Stimulated activated CD8-positive, alpha-beta memory T cell treated with anti-CD3 and anti-CD28 coated beads, Interleukin-12 subunit alpha, Interleukin-12 subunit beta, amount 100 ng/mL, for 1 hour (primary cell): ENCODE measurements at places on chromosomes 11 and 22.

GRCh38 chr11:35046681-35047080 lies 92.3 kb upstream of the CD44 start:
- DNase-seq = no peak

DNA sequence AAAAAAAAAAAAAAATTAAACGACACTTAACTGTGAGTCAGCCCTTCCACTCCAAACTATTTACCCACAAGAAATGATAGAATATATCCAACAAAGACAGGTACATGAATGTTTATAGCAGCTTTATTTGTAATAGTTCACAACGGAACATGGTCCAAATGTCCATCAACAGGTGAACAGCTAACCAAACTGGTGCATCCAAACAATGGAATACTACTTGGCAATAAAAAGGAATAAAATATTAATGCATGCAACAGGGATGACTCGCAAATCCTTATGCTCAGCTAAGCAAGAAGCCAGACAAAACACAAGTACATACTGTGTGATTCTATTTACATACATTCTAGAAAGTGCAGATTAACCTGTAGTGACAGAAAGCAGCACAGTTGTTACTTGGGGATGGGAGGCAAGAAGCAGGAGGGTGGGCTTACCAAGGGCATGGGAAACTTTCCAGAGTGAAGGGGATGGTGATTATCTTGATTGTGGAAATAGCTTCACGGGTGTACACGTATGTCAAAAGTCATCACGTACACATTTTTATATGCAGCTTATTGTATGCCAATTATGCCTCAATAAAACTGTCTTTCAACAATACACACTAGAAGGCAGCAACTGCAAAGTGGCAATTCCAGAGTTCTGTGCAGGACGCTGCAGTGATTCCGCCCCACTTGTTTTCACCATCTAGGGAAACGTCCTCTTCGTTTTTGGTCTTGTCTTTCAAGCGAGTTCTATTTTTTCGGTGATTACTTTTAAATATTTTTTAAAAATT lies 6.7 kb upstream of the SF1 start:
- no peak for DNase-seq

GRCh38 chr22:27493796-27494195 lies 307.8 kb downstream of the MN1 start:
- DNase-seq = no peak

DNA sequence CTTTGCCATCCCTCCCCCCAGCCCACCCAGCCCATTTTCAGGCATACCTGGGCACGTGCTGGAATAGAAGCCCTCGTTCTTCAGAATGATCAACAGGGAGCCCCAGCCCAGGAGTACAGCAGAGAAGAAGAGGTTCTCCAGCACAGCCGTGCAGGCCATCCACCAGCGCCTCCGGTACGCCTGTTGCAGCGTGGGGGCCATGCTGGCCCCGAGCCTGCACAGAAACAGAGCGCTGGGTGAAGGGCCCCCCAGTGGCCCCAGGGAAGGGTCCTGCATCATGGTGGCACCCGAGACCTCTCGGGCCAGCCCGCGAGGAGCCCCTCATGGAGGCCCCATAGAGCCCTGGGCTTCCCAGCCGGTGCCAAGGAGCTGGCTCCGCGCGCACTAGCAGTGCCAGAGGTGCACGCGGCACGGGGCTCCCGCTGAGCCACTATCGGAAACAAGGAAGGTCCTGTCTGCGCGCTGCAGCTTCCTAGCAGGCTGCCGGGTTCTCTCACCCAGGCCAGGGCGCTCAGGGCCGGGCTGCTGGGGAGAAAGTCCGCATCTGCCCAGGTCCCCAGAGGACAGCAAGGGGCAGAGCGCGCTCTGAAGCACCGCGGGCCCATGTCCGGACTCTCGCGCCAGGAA lies 1.5 kb downstream of the SLC43A1 start:
- DNase-seq = no peak

DNA sequence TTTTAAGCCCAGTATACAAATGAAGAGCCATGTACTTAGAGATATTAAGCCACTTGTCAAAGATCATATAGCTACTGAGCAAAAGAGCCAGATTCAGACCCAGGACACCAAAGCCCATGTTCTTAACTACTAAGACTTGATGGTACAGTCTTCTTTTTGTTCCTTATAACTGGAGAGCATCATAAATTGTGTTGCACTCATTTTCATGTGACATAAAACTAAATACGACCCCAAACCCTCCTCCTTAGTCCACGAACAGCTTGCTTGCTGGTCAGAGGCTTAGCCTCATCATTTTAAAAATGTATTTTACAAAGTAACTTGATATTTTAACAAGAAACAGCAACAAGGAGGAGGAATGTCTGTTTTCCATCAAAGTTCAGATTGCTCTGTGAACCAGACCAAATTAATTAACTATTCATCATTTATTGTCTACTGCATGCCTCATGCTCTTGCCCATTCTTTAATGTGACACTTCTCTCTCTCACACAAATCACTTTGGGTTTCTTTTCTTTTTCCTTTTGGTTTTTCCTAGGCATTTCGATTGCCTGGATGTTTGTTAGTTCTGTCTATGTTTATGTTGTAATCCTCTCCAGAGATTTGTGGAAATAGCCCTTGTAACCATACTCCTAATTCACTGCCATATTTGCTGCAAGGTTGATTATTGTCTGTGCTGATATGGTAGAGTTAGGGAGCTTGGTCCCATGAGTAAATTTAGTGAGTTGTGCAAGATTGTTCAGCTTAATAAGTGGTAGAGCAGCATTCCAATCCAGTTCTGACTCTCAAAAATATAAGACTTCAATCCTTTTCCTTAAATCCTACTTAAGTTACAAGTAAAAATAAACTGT lies 8.4 kb upstream of the ARHGAP20 start:
- DNase-seq = no peak

GRCh38 chr11:68302670-68303069 lies 9.7 kb upstream of the LRP5 start:
- no peak for DNase-seq

GRCh38 chr11:123072332-123072761 lies 10.4 kb upstream of the HSPA8 start:
- DNase-seq = no peak

DNA sequence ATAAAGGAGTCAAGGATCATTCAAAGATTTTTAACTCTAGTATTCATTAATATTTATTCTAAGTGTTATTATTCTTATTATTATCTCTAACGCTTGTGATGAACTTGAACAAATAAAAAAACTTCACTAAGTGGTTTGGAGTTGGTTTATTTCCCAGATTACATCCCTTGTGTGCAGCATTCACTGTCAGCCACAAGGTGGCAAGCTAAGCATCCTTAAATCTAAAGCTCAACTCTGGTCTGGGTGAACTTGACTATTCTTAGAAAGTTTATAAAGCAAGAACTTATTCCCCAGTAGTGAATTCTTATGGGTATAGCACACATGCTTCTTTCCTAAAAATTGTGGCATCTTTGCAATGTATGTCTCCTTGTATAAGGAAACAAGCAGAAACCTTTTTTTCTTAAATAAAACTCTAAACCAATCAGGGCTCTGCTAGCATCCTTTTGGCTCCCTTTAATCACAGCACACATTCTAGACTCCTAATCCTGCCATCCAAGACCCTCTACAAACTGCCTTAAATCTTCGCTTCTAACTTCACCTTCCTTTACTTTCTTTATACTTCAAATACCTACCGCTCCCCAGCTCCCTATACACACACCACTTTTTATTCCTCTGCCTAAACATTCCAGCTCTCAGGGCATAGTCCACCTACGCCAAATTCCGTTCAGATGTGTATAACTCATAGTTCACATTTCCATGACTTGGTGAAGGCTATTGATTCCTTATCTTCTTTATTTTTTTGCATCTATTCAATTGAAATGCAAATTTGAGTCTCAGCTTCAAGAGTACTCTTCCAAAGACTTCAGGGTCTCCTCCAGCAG lies 1068.8 kb downstream of the DLG2 start:
- no peak for DNase-seq

DNA sequence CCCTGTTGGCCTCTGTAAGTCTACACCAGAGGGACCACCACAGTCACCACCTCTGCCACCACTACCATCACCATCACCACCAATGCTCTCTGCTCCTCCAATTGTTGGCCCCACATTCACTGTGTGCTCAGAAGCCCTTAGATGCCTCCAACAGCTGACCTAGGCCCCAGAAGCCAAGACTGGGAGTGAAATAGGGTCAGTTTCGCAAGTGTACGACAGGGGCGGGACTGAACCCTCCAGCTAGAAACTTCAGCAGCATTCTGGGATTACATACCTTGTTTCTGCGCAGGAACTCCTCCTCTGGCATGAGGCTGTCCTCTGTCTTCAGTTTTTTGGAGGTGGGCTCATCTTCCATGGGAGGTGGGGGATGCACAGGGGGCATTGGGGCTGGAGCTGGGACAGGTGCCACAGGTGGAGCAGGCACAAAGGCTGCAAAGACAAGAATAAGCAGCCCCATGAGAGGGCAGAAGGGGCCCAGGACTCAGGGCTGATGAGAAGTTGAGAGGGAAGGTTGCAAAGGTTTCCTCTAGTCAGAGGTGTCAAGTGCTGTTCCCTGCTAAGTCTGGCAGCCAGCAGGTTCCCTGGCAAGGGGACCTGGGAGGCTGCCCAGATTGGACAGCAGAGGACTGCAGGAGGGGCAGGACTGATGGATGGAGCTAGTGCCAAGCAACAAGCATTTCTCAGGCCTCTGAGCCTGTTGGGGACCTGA lies 10.2 kb upstream of the TBC1D10A start:
- no peak for DNase-seq

GRCh38 chr11:2769409-2770095 lies 69.8 kb upstream of the KCNQ1OT1 start:
- no peak for DNase-seq

DNA sequence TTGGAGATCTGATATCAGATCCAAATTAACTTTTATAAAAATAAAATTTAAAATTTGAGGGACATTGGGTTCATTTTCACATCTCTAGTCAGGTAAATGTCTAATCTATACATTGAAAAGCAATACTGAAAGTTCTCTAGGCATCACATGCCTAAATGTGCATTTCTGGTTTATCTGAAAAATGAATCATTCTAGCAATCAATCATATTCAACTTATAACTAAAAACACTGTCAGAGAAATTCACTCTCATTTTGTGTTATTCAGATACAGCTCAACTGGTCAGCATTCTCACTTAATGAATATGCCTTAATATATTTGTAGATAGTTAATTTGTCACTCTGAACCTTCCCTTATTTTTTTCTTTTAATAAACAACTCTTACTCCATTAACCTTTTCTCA lies 243.2 kb downstream of the CASP12 start:
- no peak for DNase-seq

DNA sequence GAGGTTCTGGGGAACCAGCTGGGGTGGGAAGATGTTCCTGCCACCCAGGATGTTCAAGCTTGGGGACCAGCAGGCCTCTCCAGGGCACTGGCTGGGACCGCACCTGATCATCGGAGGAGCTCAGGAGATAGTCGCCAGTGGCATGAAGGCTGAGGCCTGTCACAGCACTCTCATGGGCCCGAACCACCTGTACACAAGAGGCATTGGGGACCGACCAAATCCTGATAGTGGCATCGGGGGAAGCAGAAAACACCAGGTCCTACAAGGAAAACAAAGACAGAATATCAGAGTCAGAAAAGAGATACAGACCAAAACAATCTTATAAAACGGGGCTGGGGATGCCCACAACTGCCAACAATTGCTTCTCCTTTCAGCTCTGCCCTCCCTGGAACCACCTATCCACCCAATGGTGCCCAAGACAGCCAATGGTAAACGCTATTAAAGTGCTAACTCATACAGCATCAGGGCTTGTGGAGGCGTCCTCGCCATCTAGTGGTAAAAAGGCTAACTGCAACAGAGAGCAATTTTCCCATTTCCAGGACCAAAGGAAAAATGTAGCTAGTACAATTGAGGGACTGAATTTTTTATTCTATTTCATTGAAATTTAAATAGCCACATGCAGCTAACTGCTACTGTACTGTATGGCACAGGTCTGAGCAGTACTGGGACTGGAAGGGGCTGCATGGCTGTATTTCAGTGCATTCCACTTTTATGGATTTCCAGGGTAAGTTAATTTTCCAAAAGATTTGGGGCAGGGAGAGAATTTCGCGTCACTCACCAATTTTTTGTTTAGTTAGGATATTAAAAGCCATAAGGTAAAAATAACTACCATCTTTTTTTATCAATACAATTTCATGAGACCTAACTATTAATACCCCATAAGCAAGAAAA lies 7.1 kb downstream of the PRPF19 start:
- DNase-seq = no peak

DNA sequence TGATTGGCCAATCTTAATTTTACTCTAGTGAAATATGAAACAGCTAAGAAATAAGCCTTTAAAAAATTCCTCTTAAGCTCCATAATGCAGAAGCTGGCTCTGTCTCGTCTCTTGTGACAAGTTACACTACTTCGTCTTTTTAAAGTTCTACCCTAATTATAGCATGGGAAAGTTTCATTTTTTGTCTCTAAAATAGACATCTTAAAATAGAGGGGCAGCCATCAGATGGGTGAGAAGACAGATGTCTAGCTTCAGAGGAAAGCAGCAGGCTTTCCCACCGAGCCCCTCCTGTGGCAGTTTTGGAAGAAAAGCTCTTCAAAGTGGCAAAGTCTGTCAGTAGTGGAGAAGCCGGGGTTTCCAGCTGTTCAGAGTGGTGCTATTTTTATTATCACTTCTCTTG lies 39.5 kb downstream of the XRRA1 start:
- no peak for DNase-seq

DNA sequence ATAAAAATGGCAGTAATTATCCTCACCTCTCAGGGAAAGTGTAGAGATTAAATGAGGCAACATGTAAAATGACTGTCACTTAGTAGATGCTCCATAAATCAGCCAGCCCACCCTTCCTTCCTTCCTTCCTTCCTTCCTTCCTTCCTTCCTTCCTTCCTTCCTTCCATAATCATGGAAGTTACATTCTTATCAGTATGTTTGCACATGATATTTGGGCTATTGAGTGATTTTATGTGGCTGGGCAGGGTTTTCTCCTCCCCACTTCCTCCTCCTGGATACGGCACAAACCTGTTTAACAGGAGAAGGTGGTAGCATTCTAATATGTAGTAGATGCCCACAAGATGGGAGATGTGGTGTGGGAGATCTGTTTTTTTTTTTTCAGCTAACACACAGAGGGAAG lies 11.9 kb downstream of the LYVE1 start:
- no peak for DNase-seq

DNA sequence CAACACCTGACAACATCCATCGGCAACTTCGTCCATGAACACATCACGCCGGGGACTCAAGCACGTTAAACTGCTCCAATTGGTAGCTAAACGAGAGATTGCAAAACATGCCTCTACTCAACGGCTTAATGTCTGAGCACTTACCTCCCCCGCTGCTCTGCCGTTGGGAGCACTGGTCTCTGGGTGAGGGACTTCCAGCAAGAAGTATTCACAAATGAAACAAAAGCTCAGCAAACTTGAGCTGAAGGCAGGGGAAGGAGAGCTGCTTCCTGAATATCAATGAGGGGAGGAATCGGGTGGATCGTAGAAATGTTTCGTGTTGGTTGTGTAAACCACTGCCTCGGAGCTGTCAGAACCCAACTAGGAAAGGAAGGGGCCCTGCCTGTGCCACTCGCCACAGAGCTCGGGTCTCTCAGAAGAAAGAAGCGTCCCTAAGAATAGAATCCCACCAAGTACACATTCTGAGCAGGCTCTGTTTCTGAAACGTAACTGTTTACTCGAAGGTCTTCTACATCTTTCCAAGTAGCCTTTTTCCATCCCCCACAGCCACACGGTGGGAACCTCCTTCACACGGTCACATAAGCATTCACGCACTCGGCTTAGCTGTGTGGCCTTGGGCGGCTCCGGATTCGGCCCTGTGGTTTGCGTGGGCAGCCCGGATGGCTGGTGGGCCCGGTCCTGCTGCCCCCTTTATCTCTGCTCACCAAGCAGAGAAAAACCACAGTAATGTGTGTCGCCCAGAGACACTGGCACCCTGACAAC lies at the start of gene MLC1:
TSS of gene MLC1 (minus strand) at position 216 of the 762 bp plus-strand sequence. CDS start 524 bp downstream, outside the sequence.
- DNase-seq = no peak

GRCh38 chr22:29617922-29618629 lies 14.6 kb downstream of the NF2 start:
- no peak for DNase-seq
